WTC11 (cell line): ENCODE measurements at places on chromosomes 7 and 10.

DNA sequence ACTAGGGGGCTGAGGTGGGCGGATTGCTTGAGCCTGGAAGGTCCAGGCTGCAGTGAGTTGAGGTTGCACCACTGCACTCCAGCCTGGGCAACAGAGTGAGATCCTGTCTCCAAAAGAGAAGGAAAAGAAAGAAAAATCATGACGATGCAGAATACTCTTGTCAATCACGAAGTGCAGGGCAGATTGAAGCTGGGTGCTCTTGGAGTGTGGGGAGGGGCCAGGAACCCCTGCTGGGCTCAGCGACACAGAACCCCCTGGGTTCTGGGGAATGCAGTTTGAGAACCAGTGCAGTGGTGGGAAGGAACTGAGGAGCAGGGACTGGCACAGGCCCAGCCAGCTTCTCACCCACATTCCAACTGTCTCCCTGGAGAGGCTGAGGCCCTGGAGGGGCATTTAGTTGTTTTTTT lies 10.8 kb upstream of the INTS1 start:
- DNase-seq, result no peak
- H3K36me3 ChIP-seq, result no peaks in the 10 kb centered on the region
- no peak overlapping the region for H3K4me3 ChIP-seq
- no peaks in the 10 kb centered on the region; the same call in 1 of the 2 replicates for H3K27me3 ChIP-seq

- H3K36me3 ChIP-seq, result no peaks in the 10 kb centered on the region
- H3K27me3 ChIP-seq, result no peaks in the 10 kb centered on the region; the same call in 1 of the 2 replicates
- DNase-seq, result no peak
- H3K27ac ChIP-seq, result no peak overlapping the region
These were observed 162.8 kb upstream of the NFE2L3 start for GRCh38 chr7:25989140-25989705.

DNA sequence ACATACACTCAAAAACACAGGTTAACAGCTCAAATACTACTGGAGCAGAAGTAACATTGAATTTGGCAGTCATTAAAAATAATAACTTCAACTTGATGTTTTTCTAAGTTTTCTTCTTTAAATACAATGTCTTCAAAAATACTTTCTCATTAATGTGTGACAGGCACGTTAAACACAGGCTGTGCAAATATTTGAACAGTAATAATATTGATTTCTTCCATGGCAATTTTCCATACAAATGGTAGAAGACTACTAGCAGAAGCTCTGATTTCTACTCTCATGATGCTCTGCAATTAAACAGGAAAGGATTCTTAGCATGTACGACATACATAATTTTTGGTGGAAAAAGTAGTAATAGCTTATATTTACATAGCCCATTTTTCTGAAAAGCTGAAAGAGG lies 47.4 kb downstream of the NRP1 start:
- H3K27ac ChIP-seq, result no peak overlapping the region
- no peak for DNase-seq
- no peaks in the 10 kb centered on the region for H3K27me3 ChIP-seq
- H3K36me3 ChIP-seq, result no peaks in the 10 kb centered on the region
- H3K4me3 ChIP-seq, result no peak overlapping the region

- no peak overlapping the region for H3K4me3 ChIP-seq
- peaks cover 33% of the 10 kb centered on the region for H3K4me1 ChIP-seq
- no peak for DNase-seq
- H3K27me3 ChIP-seq, result peaks cover 96% of the 10 kb centered on the region
These were observed 3.9 kb downstream of the LRMDA start for GRCh38 chr10:75435291-75435690.

DNA sequence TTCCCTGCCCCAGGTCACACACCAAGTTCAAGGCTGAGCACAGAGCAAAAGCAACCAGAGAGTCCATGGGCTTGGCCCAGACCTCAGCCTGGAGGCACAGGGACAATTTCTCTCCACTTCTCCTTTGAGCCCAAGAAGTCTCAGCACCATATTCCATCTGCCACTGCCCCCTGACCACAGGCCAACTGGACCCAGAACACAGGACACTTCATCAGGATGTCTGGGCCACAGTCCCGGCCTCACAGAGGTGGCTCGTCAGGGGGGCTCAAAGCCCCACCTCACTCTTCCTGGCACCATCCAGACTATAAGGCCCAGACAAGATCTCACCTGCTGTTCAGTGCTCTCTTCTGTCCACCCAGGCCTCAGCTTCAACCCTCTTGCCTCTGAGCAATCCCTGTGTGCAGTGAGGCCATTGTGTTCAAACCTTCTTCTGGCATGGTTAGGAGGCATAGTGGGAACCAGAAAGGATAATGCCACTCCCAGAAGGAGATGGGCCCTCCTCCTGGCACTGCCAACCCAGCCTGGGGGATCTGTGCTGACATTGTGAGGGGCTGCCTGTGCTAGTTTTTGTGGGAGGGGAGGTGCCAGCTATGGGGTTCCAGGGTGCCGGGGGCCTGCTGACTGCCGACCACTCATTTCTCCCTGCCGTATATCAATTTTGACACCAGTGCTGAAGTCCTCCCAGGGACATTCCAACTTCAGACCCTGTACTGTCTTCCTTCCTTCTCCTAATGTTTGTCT lies 49.7 kb upstream of the ANTXRL start:
- H3K4me3 ChIP-seq, result no peak overlapping the region
- no peak overlapping the region for H3K27ac ChIP-seq
- no peak for DNase-seq
- no peaks in the 10 kb centered on the region for H3K36me3 ChIP-seq
- no peaks in the 10 kb centered on the region for H3K27me3 ChIP-seq

DNA sequence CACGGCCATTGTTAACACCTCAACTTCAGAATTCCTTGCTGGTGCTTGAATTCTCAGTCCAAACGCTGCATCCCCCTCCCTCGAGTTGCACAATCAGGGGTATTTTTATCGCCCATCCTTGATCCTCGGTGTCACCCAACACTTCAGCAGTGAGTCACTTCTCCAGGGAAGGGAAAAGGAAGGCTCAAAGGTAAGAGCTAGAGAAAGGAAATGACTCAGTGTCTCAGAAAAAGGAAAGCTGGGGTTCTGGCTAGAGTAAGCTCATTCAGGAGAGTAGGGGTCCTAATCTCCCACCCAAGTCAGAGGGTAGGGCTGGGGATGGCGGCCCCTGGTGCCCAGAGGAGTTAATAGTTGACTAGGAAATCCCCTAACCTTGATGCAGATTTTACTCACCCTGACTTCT lies 39.8 kb upstream of the TRIM8 start:
- H3K4me1 ChIP-seq, result no peaks in the 10 kb centered on the region
- DNase-seq, result no peak
- no peaks in the 10 kb centered on the region for H3K27me3 ChIP-seq
- H3K27ac ChIP-seq, result 0 out of 2 replicates have a peak overlapping the region, but pooled peaks have one; percentile 50
- no peak overlapping the region for H3K4me3 ChIP-seq

DNA sequence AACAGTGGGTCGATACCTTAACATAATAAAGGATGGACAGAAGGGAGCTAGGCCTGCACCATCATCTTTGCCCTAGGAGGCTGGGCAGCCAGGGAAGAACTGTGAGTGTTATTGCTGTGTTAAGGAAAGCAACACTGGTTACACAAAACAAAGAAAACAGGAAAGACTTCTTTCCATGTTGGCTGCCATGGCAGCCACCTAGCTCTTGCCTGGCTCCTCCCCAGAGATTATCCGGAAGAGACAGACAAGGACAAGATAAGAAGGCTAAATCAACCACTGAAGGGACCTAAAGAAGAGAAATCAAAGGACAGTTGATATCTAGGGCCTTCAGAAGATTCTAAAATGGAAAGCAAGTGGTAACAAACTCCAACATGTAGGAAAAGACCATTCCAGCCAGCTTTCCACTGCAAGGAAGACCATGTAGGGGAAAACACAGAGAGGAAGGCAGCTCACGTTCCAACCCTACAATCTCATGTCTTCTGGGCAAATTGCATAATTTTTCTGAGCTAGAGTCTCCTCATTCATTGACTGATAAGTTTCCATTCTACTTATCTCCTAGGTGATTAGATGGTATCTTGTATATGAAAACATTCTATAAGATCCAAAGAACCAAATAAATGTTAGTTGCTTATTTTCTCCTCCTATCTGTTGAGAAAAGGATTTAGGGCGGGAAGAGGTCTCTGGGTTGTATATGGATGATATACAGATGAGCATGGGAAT lies 51.2 kb downstream of the SP8 start:
- no peaks in the 10 kb centered on the region for H3K36me3 ChIP-seq
- H3K4me1 ChIP-seq, result peaks cover 3% of the 10 kb centered on the region; the same call in 1 of the 2 replicates
- DNase-seq, result no peak
- no peaks in the 10 kb centered on the region for H3K27me3 ChIP-seq
- H3K27ac ChIP-seq, result no peak overlapping the region
- no peak overlapping the region for H3K4me3 ChIP-seq

- H3K27ac ChIP-seq, result no peak overlapping the region
- DNase-seq, result no peak
- H3K27me3 ChIP-seq, result peaks cover 21% of the 10 kb centered on the region
- no peak overlapping the region for H3K4me3 ChIP-seq
- no peaks in the 10 kb centered on the region for H3K36me3 ChIP-seq
These were observed 67.7 kb downstream of the FOXL3 start for GRCh38 chr7:357531-358209.

GRCh38 chr7:148773334-148773733 lies 74.6 kb downstream of the CUL1 start:
- no peaks in the 10 kb centered on the region for H3K27me3 ChIP-seq
- H3K27ac ChIP-seq, result peak overlapping the region; percentile 78
- peaks cover 52% of the 10 kb centered on the region for H3K4me1 ChIP-seq
- H3K4me3 ChIP-seq, result no peak overlapping the region
- DNase-seq, result no peak

- peaks cover 12% of the 10 kb centered on the region for H3K4me1 ChIP-seq
- no peak overlapping the region for H3K4me3 ChIP-seq
- H3K27ac ChIP-seq, result no peak overlapping the region
- H3K27me3 ChIP-seq, result no peaks in the 10 kb centered on the region
- H3K36me3 ChIP-seq, result peaks cover 6% of the 10 kb centered on the region
- DNase-seq, result no peak
These were observed 152.3 kb downstream of the NEBL start for GRCh38 chr10:20744821-20745220.

DNA sequence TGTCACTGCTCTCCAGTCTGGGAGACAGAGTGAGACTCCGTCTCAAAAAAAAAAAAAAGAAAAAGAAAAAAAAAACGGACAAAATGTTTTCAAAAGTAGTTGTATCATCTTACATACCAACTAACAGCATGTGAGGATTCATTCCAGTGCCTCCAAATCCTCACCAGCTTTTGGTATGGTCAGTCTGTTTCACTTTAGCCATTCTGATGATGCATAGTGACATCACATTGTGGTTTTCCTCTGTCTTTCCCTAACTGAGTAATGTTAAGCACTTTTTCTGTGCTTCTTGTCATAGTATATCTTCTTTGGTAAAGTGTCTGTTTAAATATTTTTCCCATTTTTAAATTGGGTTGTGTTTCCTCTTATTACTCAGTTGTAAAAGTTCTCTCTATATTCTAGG lies 251.4 kb upstream of the CTBP2 start:
- no peak overlapping the region for H3K27ac ChIP-seq
- no peak overlapping the region for H3K4me3 ChIP-seq
- H3K4me1 ChIP-seq, result peaks cover 7% of the 10 kb centered on the region
- H3K36me3 ChIP-seq, result no peaks in the 10 kb centered on the region
- no peaks in the 10 kb centered on the region for H3K27me3 ChIP-seq

DNA sequence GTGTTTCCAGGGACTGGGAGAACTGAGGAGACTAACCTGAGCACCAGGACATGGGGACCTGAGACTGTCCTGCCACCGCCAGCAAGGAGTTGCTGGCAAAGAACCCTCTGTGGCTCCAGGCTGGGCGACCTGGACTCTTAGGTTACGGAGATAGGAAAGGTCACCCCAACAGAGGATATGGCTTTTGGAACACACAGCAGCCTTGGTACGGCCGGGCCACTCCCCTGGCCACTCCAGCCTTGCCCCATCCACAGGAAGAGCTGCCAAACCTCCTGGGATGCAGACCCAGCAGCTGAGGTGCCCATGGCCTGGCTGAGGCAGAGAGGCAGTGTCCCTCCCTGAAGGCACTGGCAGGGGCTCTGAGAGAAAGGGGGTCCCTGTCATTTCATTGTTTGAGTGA lies 137.8 kb downstream of the OAT start:
- H3K27ac ChIP-seq, result no peak overlapping the region
- no peak for DNase-seq
- no peaks in the 10 kb centered on the region for H3K4me1 ChIP-seq
- peaks cover 2% of the 10 kb centered on the region; the same call in 1 of the 2 replicates for H3K27me3 ChIP-seq

GRCh38 chr10:133608855-133609254 lies 17.7 kb downstream of the FRG2B start:
- no peak for DNase-seq
- H3K27me3 ChIP-seq, result peaks cover 15% of the 10 kb centered on the region
- no peaks in the 10 kb centered on the region for H3K4me1 ChIP-seq
- H3K36me3 ChIP-seq, result peaks cover 64% of the 10 kb centered on the region

GRCh38 chr7:128894101-128894440 lies 16.4 kb downstream of the KCP start:
- H3K27me3 ChIP-seq, result peaks cover 12% of the 10 kb centered on the region
- H3K4me3 ChIP-seq, result no peak overlapping the region
- peaks cover 3% of the 10 kb centered on the region; the same call in 1 of the 2 replicates for H3K4me1 ChIP-seq
- H3K36me3 ChIP-seq, result peaks cover 4% of the 10 kb centered on the region

DNA sequence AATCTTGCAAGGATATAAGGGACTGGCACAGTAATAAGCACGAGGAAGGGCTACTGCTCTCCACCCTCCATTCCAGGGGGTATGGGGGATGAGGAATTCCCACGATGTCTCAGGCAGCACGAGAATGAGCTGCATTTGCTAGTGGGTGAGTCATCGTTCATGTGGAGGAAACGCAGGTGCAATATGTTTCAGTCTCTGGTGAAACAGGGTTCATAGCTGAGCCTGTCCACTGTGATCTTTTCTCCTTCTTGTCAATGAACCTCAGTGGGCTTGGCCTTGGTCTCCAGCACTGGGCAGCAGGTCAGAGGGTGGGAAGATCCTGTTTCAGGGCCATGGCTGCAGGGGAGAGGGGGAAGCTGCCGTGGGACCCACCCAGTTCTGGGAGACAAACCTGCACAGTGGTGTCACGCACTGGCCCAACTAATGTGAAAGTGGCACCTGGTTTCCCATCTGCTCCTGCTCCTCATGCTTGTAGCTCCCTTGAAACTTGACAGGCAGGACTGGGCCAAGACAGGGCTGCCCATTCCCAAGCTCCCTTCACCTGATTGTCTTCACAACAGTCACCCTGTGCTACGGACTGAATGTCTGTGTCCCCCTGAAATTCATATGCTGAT lies 181.9 kb downstream of the USP6NL start:
- 0 out of 2 replicates have a peak overlapping the region, but pooled peaks have one; percentile 60 for H3K27ac ChIP-seq
- H3K36me3 ChIP-seq, result peaks cover 9% of the 10 kb centered on the region
- DNase-seq, result no peak
- peaks cover 32% of the 10 kb centered on the region for H3K4me1 ChIP-seq
- no peaks in the 10 kb centered on the region; the same call in 1 of the 2 replicates for H3K27me3 ChIP-seq

DNA sequence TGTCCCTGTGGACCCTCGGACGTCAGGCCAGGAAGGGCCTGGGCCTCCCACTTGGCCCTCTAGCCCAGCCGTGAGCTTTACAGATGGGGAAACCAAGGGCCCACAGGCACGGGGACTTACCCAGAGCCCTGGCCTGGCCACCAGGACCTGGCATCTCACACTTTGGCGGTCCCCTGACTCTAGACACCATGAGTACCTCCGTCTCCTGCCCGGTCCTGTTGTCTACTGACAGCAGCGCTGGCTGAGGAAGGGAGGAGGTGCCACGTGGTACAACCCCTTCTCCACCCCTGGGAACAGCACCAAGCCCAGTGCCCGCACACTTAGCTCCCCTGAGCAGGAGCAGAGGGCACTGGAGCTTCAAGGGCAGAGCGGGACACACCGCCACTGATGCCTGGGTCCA lies 26.1 kb downstream of the ADGRA1 start:
- no peaks in the 10 kb centered on the region; the same call in 1 of the 2 replicates for H3K27me3 ChIP-seq
- H3K36me3 ChIP-seq, result peaks cover 10% of the 10 kb centered on the region
- DNase-seq, result no peak

- no peak for DNase-seq
- no peaks in the 10 kb centered on the region for H3K36me3 ChIP-seq
- no peak overlapping the region for H3K4me3 ChIP-seq
These were observed 392.9 kb downstream of the IPMK start for GRCh38 chr10:57874810-57875209.
